Fibroblast of lung (primary cell): ENCODE measurements at places on chromosomes 2 and 18. TPM values are rescaled to one million over a fixed set of nuclear protein-coding genes. Genes with fewer than 3 reads are reported as not detected.
A peak's percentile ranks its signal among the peaks of the same experiment; 100 is the strongest.

LRP2 gene
- total RNA-seq = under 0.01 TPM in 2 replicates

TEKT4 gene
- not detected in 2 replicates for total RNA-seq

DNA sequence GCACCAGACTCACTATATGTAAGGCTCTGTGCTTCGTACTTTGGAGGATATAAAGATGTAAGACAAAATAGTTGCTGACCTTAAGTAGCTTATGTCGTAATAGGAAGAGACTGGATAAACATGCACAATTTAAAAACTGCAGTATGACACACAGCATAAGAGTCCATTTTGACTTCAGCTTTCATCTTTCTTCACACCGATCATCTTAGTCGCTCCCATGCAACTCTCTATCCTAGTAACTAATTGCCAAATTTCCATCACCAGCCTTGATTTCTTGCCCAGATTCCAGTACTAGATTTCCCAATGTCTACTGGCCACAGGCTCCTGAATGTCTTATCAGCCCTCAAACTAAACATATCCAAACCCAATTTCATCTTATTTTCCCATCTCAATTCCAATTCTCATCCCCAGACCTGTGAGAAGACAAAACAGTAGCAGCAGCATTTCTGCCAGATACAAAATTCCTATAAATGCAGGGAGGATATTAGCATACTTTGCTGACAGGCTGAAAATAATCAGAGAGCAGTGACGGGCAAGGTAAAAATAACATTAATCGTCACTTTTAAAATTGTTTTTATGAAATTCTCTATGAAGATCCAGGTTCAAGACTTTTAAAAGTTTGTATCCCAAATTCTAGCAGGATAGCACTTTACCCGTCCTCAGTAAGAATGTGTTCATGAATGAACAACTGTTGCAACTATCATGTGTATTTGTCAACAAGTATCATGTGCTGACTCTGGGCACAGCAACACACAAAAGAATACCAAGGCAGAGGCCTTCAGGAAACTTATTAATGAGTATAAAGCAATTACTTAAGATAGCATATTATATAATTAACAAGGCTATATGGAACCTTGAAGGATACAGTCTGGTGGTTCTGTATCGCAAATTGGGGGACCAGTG, 42.2 kb downstream of the KIDINS220 start:
- DNase-seq = peak; percentile 72

ONECUT2 gene
- under 0.01 TPM in 2 replicates for total RNA-seq

GPR35 gene
- total RNA-seq = 1.0 and 1.2 TPM in 2 replicates

GRCh38 chr18:41038071-41038470, 917.0 kb upstream of the PIK3C3 start:
- no peak for DNase-seq

DNA sequence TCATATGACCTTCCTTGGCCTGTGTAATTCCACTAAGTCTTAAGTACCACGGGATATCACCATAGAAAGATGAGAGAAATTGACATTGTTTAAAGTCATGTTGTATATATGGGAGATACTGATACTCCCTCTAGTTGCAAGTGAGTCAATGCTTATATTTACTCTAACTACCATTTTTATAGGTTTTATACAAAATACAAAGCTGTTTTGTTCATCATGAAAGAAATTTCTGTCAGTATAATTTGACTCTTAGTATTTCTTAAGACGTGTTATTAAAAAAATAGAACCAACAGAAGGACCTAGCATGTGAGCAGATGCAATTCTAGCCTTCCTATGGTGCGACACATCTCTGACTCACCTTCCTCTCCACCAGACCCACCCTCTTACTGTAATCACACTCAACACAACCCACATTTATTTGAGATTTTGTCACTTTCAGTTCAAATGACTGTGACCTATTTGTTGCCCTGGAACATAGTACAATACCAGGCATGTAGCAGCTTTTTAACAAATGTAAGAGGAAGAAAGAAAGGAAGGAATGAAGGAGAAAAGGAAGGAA, 453.1 kb downstream of the CMPK2 start:
- peak; percentile 44 for DNase-seq
